ENCODE measurements at places on chromosomes 6 and 20.

DNA sequence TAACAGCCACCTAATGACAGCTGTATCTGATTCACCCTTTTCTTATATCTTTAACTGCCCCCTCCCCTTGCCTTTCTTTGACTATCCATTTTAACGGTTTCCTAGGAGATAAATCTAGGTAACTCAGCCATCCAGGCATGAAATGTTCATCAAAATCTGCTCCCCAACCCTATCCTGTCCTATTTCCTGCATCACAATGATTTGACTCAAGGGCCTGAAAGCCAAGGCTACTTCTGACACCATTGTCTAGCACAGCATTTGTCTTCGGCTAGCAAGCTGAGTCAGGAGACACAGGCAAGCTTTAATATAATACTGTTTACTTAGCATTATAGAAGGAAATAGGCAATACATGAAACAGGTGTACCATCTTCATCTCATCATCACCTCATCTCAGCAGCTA lies 31.6 kb upstream of the MANEA start:
- no peak for DNase-seq

GRCh38 chr20:34525342-34525708 lies 9.1 kb downstream of the DYNLRB1 start:
- no peak for DNase-seq

DNA sequence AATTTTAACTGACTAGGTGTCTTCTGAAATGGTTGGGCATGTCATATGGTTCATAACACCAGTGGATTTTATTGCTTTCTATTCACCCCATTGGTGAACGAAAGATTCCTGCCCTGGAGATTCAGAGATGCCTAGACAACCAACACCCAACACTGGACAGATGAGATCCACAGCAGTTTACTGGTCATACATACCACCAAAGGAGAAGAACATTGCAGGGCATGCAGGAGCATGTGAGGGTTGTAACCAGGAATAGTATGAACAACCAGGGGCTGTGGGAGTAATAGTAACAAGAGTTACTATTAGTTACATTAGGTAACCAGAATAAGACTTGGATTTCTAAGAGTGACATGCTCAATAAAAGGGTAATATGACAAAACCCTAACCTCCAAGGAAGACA lies 77.8 kb upstream of the FABP7 start:
- no peak for DNase-seq

GRCh38 chr6:139016337-139017213 lies 12.0 kb upstream of the ABRACL start:
- DNase-seq, result no peak

- no peak for DNase-seq
Measured at GRCh38 chr20:64041040-64041780, 5.2 kb downstream of the C20orf204 start.

DNA sequence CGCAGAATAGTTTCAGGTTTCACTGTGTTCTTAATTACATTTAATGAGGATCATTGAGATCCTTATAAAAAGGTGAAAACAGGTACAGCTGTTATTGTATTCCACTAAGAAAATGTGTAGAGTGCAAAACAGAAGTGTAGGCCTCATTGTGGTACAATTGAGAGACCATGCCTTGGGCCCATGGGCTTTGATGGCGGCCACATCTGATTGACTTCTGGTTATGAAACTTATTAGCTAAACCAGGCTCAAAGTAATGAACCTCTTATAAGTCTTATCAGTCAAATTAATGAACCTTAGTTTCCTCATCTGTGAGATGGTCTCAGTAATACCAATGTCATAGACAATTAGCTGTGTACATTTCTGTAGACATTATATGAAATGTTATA lies 148.7 kb downstream of the ZDHHC14 start:
- DNase-seq, result no peak

- no peak for DNase-seq
Measured at GRCh38 chr20:48193627-48194425, 408.5 kb upstream of the SULF2 start.

DNA sequence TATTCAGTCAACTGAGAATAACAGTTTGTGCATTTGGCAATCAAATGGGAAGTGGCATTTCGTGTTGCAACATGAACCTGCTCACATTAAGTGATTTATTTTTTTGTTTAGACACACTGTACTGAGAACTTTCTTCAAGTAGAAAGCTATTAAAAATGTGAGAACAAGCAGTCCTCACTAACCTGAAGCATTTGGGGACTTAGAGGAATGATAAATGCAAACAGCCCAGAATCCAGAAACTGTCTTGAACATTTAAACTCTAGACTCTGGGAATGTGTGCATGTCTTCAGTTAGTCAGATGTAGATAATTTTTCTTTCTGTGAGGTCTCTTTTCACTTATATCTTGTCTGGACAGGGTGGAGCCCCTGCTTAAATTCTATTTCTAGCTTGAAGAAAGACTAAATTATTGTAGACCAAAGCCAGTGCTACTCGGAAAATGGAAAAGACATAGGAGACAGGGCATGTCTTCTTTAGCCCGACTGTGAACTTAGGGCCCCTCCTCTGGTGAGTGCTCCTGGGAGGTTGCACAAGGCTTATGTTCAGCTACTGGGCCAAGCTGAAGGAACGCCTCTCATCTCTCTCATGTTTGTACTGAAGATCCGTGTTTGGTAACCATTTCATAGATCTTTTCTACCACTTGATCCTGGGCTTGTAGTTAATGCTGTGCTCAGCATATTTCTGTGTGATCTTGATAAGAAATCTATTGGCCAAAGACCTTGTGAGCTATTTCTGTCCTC lies 70.1 kb downstream of the SLX4IP start:
- DNase-seq, result peak; percentile 79

- peak; percentile 91 for DNase-seq
Measured at GRCh38 chr20:41005361-41005729, 23.3 kb upstream of the TOP1 start.

DNA sequence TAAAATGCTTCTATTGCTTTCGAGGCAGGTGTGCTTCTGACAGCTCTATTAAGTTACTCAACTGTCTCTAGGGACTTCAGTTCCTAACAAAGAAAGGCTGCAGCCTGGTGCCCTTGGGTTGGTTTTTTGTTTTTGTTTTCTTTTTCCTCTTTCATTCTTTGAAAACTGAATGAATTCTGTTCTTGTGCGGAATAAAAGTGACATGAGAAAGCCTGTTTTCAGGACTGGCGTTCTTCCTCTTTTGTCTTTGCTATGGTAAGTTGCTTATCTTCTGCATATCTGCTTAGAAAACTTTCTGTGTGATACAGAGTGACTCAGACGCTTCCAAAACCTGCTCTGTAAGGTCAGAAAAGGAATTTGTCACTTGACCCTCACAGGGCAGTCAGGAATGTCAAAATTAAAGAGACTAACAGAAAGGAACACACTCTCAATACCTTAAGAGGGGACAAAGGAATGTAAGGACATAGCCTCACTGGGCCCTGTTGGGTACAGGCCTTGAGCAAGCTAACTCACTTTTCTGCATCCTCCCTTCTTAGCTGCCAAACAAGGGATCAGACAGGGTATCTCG lies 56.2 kb upstream of the NHSL1 start:
- DNase-seq, result no peak

DNA sequence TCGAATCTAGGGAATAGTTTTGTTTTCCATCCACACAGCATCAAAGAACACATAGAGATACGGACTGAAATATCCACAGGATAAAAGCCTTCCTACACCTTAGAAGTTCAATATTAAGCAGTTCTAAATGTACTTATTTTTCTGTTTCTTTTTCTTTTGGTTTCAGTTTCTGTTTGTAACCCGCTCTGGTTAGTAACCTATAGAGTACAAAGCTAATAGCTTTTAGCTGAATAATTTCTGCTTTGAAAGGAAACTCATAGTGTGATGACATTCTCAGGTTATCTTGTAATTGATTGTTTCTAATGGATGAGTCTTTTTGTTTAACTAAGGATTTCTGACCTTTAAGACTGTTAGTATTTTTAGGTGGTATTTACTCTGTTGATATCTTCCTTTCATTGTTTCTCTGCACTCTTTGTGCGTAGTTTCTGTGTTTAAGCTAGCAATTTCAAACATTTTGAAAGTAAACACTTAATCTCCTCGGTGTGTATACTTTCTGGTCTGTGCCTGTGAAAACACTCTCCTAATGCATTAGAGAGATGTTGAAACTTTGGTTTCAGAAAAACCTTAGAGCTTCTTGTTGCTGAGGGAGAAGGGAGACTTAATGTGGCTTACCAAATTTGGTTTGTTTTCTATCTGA lies 385.5 kb downstream of the HDGFL1 start:
- peak; percentile 12 for DNase-seq
